ENCODE measurements at places on chromosomes 2 and 18.

DNA sequence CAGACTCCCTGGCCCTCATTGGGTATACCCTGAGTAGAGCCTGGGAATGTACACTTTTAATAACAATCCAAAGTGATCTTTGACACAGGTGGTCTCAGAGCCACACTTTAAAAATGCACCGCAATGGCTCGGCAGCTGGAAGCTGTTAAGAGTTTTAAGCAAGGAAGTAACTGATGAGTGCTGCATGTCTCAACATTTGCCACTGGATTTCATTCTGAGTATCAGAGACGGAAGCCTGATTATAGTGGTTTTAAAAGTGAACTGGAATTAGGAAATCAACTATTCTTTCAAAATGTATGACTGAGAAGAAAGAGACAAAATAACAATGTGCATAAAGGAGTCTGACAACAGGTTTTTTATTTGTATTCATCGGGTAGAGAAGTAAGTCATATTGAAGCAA, 7.5 kb downstream of the MBOAT2 start:
- peak; percentile 35 for DNase-seq

- no peak for DNase-seq
Measured at GRCh38 chr2:121283670-121284462, 1.1 kb downstream of the TFCP2L1 start.

- peak; percentile 93 for DNase-seq
Measured at GRCh38 chr2:174951745-174952144, 53.4 kb downstream of the CHN1 start.

GRCh38 chr2:140565756-140566155, 1565.1 kb downstream of the LRP1B start:
- DNase-seq = no peak
